Activated naive CD4-positive, alpha-beta T cell (primary cell): ENCODE measurements at places on chromosomes 3 and 15.

DNA sequence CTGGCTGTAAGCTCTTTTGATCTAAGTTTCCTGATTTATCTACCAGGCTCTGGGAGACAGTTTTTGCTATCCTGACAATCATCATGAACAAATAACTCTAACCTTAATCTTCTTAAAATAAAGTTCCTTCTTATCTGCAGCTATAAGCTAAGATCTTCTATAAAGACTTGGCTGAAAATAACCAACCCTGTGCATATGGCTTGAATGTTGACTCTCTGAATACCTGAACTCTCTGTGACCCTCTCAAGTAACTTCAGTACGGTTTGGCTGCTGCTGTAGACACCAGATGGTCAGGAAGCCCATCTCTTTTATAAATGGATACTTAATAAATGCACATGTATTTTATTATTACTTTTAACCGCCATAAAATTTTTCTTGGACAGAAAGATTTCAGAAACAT lies 412.4 kb upstream of the CBLB start:
- no peak for DNase-seq

DNA sequence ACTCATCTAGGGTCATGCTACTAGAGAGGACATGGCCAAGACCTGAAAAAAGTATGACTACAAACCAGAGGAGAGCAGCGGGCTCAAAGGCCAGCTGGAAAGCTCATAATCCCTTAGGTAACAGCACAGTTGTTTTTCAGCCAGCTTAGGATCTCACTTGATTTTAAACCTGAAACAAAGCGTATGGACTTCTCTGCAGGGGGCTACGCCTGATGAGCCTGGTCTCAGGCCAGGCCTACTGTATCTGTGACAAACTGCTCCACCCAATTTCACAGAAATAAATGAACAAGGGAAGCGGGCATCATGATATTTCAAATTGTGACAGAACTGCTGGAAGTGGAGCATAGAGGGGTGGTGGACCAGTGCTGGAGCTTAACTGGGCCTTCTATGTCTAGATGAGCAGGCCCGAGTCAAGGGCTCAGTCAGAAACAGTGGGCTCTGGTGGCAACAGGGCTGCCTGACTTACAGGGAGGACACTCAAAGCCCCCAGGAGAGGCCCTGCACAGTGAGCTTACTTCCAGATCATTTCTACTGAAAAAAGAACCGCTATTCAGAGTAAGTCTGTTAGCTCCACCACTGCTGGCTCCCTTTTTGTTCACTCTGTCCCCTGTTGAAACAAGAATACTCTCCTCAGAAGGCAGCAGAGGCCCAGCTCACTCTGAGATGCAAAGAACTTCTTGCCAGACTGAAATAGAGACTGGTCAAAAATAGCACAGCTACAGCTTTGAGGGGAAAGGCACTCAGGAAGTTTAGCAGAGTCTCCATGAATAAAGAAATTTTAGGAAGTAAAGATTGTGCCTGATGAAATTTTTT lies 47.0 kb downstream of the LRIG1 start:
- no peak for DNase-seq

DNA sequence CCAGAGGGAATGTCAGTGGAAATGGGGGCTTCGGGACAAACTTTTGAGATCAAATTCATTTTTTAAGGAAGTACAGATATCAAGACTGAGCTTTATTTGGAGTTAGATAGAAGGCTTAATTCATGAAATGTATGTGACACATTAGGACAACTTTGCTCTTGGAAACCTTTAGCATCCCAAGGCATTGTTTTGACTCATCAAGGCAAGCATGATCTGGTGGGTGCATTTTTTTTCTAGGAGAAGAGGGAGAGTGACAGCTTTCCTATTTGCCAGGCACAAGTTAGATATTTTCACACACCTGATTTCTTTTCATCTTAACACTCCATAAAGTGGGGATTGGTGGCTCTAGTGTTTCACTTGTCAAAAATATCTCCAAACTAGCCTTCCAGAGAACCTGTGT lies 61.5 kb upstream of the RPL35A start:
- DNase-seq: no peak

DNA sequence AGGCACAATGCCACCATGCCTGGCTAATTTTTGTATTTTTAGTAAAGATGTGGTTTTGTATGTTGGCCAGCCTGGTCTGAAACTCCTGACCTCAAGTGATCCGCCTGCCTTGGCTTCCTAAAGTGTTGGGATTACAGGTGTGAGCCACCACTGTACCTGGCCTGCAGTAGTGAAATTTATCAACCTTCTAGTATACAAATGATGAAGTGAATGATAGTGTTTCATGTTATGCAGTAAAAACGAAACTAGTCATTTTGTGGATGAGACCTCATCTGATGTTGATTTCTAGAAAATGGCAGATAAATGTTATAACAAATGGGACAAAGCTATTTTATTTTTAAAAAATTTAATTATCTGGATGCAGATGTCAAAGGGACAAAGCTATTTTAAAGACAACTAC lies 32.9 kb downstream of the NXPE3 start:
- DNase-seq: no peak

- no peak for DNase-seq
Observed at GRCh38 chr3:169847896-169848295, 21.8 kb downstream of the LRRC31 start.

GRCh38 chr15:61841466-61841865 lies 218.8 kb downstream of the VPS13C start:
- no peak for DNase-seq

DNA sequence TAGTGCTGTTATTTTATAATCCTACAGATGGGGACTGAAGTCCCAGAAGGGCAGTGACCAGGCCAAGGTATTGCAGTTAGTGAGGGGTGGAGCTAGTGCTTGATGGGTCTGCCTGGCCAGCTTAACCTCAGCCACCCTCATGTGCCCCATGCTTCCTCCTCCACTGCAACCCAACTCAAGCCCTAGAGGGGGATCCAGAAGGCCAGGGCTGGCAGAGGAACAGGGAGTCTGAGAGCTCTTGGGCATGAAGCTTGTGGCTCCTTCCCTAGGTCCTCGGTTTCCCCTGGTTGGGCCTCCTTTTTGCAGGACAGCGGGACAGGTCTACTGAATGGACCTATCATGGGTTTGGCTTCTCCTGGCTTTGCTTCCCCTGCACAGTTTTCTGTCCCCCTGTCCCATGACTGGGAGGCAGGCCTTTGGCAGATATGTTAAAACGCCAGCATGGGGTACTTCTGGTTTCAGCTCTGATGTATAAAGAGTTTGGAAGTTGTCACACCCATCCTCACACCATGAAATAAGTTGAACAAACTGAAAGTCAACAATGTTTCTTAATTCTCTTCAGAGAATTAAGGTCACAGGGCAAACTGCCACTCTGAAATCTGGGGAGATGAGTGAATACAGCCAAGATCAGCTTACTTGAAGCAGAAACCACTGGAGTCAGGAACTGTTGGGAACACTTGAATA lies 103.3 kb downstream of the SMAD6 start:
- no peak for DNase-seq

DNA sequence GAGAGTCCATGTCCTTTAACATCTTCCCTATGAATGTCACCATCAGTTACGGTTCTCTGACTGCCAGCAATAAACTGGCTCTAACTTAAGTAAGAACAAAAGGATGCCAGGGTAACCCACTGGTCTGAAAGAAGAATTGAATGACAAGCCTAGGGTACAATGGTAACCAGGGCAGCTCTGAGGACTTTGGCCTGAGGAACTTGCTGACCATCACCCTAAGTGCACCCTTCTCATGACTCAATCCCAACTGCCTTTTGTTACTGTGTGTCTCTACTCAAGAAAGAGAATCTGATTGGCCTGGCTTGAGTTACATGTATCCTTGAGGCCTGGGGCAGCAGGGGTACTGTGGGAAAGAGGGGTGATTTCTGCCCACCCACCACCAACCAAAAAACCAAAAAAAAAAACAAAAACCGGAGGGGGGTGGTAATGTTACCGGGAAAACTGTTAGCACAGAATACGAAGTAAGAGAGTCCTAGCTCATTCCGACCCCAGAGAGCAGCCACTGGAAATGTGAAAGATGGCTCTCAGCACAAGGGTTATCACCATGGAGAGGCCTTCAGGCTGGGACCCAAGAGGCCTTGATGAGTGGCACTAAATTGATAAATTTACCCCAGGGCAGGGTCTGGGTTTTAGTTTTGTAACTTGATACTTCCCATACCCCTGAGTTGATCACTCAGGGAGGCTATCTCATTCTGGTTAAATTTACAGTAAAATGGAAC lies 9.3 kb upstream of the SLC28A1 start:
- no peak for DNase-seq

- DNase-seq: no peak
Observed at GRCh38 chr3:44427683-44428082, 49.8 kb downstream of the ZNF445 start.

GRCh38 chr15:43776718-43777266 lies at the start of gene ELL3:
TSS of gene ELL3 (minus strand) at chr15:43776966. CDS start at chr15:43776901, 65 bp downstream.
- peak; percentile 80 for DNase-seq

GRCh38 chr3:194198938-194199337 lies 63.0 kb downstream of the HES1 start:
- DNase-seq: no peak

DNA sequence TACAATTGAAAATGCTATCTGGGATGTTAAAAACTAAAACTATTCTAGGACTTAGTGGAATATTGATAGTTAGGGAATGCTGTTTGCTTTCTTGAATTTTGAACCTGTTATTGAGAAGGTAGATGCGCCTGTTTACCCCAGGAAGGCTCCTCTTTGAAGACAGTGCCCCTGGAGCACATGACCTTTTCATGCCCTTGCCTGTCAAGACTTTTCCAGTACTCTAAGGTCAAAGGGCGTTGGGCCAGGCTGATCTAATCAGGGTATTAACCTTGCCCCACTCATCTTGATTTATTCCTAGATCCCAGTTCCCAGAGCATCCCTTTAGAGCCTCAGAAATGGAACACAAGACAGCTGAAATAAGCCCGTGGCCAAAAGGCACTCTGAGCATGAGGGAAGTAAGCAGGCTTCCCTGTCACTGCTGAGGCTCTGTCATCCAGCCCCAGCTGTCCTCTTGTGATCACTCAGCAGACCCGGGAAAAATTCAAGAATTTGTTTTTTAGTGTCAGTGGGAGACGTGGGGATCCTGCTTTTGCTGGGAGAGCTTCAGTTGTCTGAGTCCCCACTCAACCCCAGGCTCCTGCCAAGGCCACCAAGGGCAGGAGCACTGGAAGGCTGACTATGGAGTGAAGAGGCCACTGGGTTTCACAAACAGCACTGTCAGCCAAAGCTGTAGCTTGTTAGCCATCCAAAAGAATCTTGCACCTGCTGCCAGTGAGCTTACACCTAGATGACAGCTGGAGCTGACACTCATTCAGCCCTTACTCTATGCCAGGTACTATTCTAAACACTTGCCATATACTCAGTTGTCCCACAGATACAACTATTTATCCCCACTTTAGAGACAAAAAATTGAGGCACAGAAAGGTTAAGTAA lies 169.0 kb downstream of the PGPEP1L start:
- DNase-seq: no peak

DNA sequence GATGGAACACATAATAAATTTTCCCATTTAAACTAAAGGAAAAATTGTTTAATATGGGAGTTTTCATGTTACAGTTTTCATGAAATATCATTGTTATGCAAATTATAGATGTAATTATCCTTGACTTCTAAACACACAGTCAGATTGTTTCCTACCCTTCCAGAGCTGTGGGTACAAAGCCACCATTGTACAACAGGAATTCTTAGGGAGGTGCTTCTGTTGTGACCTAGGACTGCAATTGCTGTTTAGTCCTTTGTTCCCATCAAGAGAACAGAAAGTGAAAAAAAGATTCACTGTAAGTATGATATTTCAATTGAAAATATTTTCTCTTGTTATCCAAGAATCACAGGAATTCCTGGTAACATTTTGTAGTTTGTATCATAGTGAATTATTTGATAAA lies 455.3 kb upstream of the NAALADL2 start:
- DNase-seq: no peak

- DNase-seq: no peak
Observed at GRCh38 chr15:80710635-80711554, 15.8 kb downstream of the ABHD17C start.

GRCh38 chr15:68821841-68822381 lies 1.2 kb upstream of the ANP32A start:
- DNase-seq: no peak

- DNase-seq: no peak
Observed at GRCh38 chr3:173823911-173824460, 426.4 kb downstream of the NLGN1 start.

- DNase-seq: peak; percentile 15
Observed at GRCh38 chr15:90232941-90233386, 777 bp downstream of the CIB1 start.

- no peak for DNase-seq
Observed at GRCh38 chr3:128374746-128375445, 91.8 kb downstream of the DNAJB8 start.

- no peak for DNase-seq
Observed at GRCh38 chr3:131705558-131706051, 202.8 kb upstream of the MRPL3 start.

- no peak for DNase-seq
Observed at GRCh38 chr15:47352217-47352616, 365.1 kb upstream of the SEMA6D start.

- DNase-seq: no peak
Observed at GRCh38 chr15:25508369-25509002, 69.7 kb upstream of the UBE3A start.

GRCh38 chr3:146554151-146554760 lies 9.8 kb upstream of the PLSCR1 start:
- DNase-seq: no peak

GRCh38 chr15:55741833-55742497 lies 987 bp downstream of the PRTG start:
- DNase-seq: no peak

DNA sequence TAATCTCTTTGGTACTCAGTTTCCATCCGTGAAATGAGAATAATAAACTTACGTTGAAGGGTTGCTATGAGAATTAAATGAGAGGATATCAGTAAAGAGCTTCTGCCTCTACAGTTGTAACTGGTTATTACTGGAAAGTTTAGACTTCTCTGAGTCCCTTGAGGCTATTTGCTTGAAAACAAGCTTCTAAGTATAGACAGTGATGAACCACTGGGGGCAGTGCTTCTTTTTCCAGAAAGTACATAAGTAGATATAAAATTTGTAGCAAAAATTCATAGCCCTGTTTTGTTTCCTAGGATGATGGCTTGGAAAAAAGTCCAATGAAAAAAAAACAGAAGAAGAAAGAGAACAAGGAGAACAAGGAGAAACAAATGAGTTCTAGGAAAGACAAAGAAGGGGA lies 87.1 kb downstream of the RGMA start:
- no peak for DNase-seq

DNA sequence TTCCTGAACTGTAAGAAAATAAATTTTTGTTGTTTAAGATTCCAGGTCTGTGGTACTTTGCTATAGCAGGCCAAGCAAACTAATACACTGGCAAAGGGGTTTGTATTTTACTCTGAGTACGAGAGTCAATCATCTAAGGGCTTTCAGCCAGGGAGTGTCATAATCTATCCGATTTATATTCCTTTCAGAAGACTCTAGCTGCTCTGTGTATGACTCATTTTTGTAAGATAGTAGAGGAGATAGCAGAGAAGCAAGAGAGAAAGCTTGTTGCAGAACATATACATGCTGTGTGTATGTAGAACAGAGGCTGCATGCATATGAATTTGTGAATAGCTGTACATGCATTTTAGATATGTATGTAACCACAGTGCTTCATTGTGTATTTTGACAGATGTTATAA lies 577.9 kb upstream of the EPHA6 start:
- DNase-seq: no peak

GRCh38 chr3:27454914-27455313 lies 29.3 kb downstream of the SLC4A7 start:
- DNase-seq: no peak
